ENCODE measurements at places on chromosomes 6 and 20. TPM values are rescaled to one million over a fixed set of nuclear protein-coding genes. Genes with fewer than 3 reads are reported as not detected.

The GLP1R gene
- not detected for total RNA-seq

The GSTA5 gene
- not detected for total RNA-seq

The FIG4 gene
- 16.5 TPM for total RNA-seq

The PROCR gene
- 7.5 TPM for total RNA-seq

The ERVFRD-1 gene
- not detected for total RNA-seq

The AAR2 gene
- 25.7 TPM for total RNA-seq

The TNF gene
- total RNA-seq, result not detected

The WFDC10B gene
- total RNA-seq, result not detected

The EPHA7 gene
- total RNA-seq, result 0.57 TPM

The RAET1L gene
- total RNA-seq, result 2.8 TPM

Measured in PC-9 (cell line).